ENCODE measurements at places on chromosomes 6 and 20.

- DNase-seq: no peak
Observed at GRCh38 chr20:300345-300990, 3.1 kb downstream of the ZCCHC3 start.

DNA sequence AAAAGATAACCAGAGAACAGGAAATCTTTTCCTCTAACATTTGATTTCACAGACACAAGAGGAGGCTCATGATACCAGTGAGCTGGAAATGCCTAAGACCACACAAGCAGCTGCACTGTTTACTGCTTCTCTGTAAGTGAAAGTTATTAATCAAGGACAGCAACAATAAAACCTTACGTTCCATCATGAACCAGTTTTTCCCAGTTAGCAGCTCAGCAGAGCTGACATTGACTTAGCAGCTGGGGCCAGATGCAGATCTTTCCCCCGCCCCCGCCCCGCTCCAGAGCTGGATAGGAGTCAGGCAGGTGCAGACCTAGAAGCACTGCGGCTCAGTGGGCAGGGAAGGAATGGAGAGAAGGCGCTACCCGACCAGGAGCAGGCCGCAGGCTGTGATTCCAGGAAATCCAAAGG, 275.2 kb downstream of the GMDS start:
- no peak for DNase-seq

- DNase-seq: no peak
Observed at GRCh38 chr20:59646487-59646886, 42.1 kb downstream of the PHACTR3 start.

DNA sequence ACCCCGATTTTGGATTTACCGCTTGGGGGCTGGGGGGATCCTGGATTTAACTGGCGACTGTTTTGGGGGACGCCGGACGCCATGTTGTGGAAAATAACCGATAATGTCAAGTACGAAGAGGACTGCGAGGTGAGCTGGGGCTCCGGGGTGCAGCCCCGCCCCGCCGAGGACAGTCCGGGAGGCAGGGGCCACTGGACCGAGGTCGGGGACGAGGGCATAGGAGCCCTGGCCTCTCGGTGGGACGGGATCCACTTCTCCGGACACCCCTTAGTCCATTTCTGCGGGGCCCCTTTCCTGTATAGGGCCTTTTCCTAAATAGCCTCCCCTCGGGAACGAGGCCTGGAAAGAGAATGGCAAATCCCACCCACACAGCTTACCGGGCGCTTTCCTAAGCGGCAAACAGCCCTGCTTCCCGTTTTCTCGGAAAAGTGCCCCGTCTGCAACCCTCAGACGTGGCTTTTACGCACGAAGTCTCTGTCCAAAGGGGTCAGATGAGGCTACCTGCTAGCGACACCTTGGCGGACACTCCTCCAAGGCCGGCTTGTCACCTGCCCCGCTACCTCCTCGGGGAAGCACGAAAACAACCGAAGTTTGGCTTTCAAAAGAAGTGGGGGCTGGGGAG, 469 bp downstream of the TFAP2C start:
- DNase-seq: no peak

DNA sequence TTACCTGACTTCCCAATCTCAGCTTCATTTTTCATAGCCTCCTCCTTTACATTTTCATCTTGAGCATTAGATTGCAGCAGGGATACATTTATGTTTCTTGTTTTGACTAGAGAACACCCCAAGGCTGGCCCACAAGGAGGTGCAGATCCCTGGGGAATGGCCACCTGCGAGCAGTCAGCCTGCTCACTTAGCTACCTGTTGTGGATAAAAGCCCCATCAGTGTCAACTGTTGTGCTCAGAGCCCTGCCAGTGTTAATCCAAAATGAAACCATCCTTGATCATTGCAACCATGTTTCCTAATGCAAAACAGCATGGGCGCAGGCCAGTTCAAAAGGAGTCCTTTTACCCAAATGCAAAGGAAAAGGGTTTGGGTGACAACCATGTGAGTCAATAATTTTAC, 50.8 kb downstream of the CNR1 start:
- DNase-seq: no peak

GRCh38 chr20:5835871-5836270, 85.7 kb downstream of the SHLD1 start:
- DNase-seq: no peak

DNA sequence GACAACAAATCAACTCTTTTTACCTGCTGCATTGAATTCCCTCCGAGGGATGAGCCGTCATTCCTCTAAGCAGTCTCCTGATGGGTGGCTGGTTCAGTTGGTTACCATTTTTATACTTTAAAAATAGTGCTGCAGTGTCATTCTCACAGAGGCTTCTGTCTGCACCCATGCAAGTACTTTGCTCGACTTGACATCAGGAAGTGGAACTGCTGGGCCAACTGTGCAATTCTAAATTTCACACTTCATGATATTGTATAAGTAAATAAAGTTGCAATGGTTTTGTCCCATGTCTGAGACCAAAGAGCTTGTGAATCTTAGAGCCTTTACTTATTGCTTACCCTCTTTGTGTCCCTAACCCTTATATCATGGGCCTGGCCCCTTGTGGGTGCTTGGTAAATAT, 2.5 kb downstream of the BTN3A1 start:
- DNase-seq: no peak

- no peak for DNase-seq
Observed at GRCh38 chr20:3674995-3675900, 6.6 kb downstream of the ADAM33 start.

GRCh38 chr6:92124200-92124651, 1295.1 kb downstream of the EPHA7 start:
- DNase-seq: no peak

DNA sequence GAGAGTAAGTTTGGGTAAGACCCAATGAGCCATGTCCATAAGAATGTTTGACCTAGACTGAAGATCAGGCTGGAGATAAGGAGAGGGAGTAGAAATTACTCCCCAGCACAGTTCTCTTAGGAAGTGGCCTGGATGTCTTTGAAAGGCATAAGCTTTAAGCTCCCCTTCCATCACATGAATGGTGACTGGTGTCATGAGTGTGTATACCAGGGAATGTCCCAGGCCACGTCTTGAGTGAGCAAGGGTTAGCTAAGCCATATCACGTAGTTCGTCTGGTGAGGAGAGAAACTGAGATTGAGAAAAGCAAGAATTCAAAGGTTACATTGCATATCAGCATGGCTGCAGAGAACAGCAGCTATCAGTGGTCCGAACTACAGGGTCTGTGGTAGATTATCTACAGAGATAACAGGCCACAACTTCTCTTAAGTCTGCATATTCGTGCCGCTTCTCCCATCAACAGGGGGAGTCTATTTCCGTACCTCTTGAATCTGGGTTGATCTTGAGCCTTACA, 60.1 kb upstream of the BMP2 start:
- no peak for DNase-seq

- DNase-seq: no peak
Observed at GRCh38 chr6:32952817-32953739, at the start of gene HLA-DMA. HLA-DMA (minus strand) TSS chr6:32953097; CDS start chr6:32953036, 61 bp downstream.

- DNase-seq: no peak
Observed at GRCh38 chr6:43055966-43056365, 2.3 kb upstream of the CUL7 start.

- no peak for DNase-seq
Observed at GRCh38 chr6:1135726-1136414, 176.0 kb upstream of the FOXQ1 start.

DNA sequence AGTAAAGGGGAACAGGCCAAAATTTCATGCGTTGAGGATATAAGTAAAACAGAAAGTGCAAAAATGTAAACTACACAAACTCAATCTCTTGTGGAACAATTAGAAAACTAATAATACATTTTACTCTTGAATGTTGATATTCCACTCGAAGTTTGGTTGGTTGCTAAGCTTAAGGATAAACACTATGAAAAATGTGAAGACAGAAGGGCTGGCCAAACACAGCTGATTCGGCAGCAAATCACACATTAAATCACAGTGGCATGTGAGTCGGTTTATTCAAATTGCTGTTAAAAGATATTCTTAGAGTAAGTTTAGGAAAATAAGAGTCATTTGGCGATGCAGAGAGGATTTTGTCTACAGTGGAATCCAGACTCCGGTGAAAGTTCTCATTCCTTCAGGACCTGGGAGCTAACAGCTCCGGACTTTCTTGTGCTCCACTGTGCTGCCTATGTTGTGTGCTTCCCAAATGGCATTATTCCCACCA, 1.4 kb upstream of the EPM2A start:
- DNase-seq: no peak

GRCh38 chr6:108277831-108278230, 17.0 kb upstream of the SNX3 start:
- no peak for DNase-seq

DNA sequence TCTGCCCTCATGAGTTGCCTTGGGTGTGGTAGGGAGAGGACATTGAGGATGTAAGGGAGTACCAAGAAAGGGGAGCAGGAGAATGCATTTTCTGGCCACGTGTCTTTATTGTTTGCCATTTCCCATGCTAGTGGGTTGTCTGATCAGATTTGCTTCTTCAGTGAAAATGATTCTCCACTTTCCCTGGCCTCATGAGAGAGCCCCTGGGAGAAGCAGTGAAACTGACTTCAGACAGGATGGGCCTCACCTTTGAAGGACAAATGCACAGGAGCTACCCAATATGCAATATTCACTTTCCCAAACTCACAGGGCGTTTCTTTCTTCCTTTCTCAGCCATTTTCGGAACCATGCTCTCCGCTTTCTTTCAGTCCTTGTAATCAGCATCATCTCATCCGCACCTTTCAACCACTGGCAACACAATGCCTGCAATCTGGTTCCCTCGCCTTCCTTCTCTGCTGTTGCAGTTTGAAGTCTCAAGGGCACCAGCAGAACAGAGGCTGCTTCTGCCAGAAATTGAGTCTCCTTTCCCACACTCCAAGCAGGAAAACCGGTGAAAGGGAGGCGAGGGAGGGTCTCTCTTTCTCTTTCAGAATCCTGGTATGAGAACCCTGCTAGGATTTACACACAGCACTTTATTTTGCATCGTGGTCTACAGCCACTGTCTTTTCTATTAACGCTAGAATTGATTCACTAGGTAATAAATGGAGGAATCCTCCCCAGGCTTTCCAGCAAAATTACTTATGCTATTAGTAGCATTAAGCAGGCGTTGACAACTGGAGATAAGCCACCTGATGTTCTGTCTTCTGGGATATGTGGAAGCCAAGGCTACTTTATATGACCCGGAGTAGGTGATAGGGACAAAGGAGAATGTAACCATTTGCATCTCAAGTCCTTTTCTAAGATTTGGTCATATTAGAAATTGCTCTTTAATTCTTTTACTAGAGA, 62.0 kb upstream of the FAM184A start:
- DNase-seq: no peak

DNA sequence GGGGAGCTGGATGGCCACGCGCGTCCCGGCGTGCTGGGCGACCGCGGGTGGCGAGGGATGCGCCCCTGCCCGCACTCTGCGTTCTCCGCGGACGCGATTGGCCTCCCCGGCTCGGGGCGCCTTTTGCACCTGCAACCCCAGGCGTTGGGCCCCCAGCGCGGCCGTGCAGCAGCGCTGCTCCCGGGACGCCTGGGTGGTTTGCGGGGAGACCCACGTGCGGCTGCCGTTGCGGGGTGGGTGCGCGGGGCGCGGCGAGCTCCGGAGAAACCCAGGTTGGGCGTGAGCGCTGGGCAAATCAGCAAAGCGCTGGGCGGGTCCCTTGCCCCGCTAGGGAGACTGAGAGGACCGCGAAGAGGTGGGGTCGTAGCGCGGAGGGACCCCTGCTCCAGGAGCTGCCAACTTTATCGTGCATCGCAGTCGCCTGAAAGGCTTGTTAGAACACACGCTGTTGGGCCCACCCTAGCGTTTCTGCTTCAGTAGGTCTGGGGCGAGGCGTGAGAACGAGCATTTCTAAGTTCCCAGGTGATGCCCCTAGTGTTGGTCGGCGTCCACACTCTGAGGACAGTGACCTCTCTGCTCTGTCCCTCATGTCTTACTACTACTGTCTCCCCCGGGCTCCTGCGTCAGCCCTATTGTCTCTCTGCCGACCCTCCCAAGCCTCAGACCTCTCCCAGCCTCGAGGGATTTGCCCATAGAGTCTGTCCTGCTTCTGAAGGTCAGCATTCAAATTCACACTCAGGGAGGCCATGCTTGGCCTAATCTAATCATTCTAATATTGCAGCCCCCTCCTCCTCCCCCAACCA, 538 bp upstream of the ZFP64 start:
- DNase-seq: peak; percentile 11

DNA sequence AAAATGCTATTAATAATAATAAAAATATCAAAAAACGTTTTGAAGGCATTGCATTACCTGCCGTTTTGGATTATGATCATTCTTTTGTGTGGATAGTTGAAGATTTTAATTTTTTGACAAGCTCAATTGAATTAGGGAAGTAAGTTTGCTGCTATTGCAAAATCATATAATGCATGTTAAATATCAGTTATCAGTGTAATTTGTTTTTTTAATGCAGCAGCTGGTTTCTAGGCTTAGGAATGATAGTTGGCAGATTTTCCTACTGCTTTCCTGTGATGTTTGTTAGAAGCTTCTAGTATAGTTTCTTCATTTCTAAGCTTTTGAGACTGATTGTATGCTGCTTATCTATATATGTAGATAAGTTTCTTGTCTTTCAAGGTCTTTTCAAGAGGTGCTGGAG, 99.0 kb downstream of the JARID2 start:
- DNase-seq: no peak

DNA sequence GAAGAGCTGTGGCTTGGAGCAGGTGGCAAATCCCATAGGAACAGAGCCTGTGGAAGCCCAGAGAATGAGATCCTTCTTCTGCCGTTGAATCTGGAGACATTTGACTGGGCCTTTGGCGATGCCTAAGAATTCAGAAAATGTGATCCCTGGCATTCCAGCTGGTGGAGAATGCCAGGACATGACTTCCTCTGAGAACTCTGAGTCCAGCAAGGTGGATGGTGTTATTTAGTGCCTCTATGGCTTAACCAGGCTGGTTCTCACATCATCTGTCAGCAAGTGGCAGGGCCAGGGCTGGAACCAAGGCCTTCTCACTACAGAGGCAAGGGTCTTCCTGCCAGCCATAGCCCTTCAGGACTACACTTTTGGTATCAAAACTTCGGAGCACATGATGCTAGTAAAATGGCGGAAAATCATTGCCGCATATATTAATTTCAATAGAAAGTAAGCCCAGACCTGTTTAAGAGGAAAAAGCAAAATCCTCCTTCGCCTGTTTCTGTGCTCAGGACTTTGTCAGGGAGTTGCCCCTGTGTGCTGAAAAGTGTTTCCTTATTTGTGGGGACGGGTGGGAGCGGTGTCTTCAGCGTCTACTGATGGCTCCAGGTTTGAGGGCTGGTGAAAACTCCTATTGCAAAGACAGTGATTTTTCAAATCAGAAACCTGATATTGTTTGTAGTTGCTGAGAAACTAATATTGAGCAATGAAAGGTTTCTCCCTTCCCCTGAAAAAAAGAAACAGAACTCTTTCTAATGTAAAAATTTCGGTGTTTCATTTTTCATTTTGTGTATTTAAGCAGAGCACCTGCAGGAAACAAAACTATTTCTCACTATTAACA, 23.9 kb downstream of the DUSP22 start:
- DNase-seq: no peak

GRCh38 chr20:51732096-51732791, 35.9 kb downstream of the ATP9A start:
- DNase-seq: no peak

GRCh38 chr6:7424967-7425807, 35.6 kb downstream of the RIOK1 start:
- DNase-seq: no peak

- DNase-seq: no peak
Observed at GRCh38 chr6:38216451-38216850, 396.9 kb downstream of the ZFAND3 start.

GRCh38 chr6:45174045-45174444, 154.1 kb upstream of the RUNX2 start:
- DNase-seq: no peak

GRCh38 chr6:157172830-157173536, 150.3 kb downstream of the TMEM242 start:
- no peak for DNase-seq

GRCh38 chr6:465531-466348, 74.2 kb downstream of the IRF4 start:
- no peak for DNase-seq

GRCh38 chr6:129621252-129621651, 88.7 kb downstream of the ARHGAP18 start:
- DNase-seq: peak; percentile 1

All from activated CD4-positive, CD25-positive, alpha-beta regulatory T cell (primary cell).